ENCODE measurements at places on chromosomes 1 and 21.

- DNase-seq, result no peak
These were observed 75.2 kb upstream of the GADD45A start for GRCh38 chr1:67609577-67610341.

- no peak for DNase-seq
These were observed 31.1 kb downstream of the AKT3 start for GRCh38 chr1:243818978-243819377.

DNA sequence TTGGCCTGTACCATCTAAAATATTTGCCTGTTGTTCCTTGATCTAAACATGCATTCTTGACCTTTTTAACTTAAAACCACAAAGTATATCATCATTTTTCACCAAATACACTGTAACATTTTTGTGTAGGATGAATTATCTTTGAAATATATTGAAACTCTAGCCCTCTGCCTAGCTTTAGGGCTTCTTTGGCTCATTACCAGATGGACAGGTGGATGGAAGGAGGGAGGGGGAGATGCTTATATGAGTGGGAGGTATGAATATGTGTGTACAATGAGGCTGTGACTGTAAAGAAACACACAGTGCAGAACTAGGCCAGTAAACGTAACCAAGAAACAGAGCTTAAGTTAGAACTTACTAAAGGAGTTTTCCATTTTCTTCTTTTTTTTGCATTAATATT lies 118.5 kb downstream of the ESRRG start:
- no peak for DNase-seq

GRCh38 chr1:104132382-104132973 lies 382.8 kb downstream of the AMY1C start:
- no peak for DNase-seq

DNA sequence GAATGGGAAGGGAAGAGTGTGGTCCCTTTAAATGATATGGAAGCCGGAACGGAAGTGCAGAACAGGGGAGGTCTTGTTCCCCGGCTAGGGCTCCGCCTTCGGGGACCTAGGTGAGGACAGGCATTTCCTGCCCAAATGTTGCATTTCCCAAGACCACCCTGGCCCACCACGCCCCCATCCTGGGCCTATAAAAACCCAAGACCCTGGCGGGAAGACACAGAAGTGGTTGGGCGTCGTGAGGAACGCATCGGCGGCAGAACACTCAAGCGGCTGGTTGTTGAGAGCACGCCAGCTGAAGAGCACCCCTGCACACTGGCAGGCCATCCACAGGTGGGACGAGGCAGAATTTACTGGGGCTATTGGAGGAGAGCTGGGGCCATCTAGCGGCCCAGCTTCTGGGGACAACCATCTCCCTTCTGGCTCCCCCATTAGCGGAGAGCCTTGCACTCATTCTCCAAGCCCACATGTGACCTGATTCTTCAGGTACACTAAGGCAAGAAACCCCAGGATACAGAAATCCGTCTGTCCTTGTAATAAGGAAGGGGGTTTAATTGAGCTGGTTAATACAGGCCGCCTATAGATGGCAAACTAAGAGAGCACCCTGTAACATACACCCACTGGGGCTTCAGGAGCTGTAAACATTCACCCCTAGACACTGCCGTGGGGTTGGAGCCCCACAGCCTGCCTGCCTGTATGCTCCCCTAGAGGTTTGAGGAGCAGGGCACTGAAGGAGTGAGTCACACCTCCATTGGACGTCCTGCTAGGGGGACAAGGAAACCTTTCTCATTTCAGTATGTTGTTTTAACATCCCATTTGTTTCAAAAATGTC lies 1327.9 kb downstream of the BRINP3 start:
- no peak for DNase-seq

GRCh38 chr1:43711049-43711448 lies 3.7 kb downstream of the ST3GAL3 start:
- no peak for DNase-seq

Data from activated effector memory CD4-positive, alpha-beta T cell treated with Interleukin-2 at 50 U/mL for 16 hours (primary cell).